Activated T-helper 1 cell treated with Interleukin-2 at 50 U/mL for 16 hours (primary cell): ENCODE measurements at places on chromosomes 3 and 15.

- DNase-seq = no peak
Measured at GRCh38 chr3:194101592-194102432, 34.1 kb upstream of the HES1 start.

DNA sequence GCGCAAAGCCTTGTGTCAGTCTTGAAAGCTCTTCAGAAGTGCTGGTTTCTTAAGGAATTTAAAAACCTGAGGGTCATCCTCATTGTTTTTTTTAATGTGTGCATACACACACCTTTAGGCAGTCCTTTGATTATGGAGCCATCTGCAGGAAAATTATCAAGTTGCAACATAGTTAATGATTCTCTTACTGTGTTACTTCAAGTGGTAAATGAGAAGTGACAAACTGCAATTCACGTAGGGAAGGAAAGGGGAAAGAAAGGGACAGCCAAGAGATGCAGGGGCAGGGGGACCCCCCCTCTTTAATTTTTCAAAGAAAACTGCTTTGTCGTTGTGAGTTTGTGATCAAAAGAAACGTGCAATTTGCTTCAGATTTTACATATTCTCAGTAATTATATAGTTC lies 162.4 kb upstream of the CGNL1 start:
- DNase-seq = no peak

- DNase-seq = no peak
Measured at GRCh38 chr15:97840501-97840900, 120.0 kb upstream of the ARRDC4 start.

- no peak for DNase-seq
Measured at GRCh38 chr3:179027326-179027900, 44.2 kb downstream of the ZMAT3 start.
